ENCODE measurements at places on chromosomes 5 and 9.

DNA sequence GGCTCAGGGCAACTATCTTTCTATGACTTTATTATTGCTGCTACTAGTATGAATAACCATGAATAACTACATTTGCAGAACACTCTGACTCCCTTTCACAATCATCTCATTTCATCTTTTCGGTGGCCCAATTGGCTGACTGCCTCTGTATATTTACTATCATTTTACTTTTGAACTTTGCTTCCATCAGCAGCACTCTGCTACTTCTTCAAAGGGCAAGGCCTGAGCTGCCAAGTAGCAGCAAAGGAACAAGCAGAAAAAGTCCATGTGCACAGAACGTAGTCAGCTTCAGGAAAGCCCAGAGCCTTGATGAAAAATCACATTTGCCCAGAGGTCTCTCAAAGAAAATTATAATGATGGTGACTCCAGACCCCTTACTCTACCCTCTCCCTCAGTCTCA lies 214.5 kb upstream of the PUM3 start:
- no peak for DNase-seq

DNA sequence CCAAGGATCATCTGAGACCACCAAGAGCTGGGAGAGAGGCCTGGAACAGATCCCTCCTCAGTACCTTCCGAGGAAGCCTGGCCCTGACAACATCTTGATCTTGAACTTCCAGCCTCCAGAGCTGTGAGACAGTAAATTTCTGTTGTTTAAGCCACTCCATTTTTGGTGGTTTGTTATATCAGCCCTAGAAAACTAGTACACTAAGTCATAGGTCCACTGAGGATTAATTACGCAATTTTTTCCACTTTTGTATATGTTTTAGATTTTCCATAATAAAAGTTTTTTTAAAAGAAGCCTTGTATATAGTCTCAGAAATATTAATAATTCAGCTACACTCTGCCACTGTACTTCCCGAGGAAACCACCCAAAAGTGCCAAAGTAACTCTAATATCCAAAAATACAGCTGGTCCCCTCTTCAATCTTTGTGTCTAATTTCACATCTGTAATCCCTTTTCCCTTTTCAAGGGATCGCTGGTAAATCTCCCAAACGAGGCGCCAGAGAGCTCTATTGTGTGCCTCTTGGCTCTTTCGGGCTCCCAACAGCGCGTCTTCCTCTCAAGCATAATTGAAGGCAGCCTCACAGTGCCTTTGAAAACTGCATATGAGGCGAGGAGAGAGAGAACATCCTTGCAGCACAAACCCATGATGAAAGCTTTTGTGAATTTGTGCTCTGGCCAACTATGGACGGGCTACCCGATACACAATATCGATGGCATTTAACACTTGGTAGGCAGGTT lies 32.7 kb downstream of the PRUNE2 start:
- DNase-seq: peak; percentile 29

DNA sequence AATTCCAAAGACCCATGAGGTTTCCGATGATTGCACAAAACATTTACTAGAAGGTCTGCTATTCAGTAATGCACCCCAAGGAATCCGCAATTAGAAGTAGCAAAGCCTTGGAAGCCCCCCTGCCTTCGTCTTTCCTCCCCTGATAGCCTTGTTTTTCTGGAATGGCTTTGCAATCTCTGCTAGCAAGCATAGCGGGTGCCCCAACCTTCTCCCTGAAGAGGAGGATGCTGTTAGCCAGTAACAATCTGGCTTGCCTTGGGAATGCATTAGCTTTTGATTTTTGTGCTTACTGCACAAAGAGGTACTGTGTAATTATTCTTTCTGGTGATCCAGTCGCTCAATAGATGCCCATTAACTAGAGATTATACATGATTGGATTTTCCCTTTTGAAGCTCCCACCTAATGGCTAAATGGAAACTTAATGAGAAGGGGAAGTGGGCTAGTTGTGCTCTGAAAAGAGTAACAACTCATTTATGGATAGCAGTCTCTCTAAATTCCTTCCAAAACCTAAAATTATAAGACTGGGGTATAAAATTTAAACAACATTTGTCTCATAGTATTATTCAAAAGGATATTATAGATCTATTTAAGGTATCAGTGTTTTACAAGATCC lies 91.6 kb downstream of the FBXW11 start:
- DNase-seq: no peak

DNA sequence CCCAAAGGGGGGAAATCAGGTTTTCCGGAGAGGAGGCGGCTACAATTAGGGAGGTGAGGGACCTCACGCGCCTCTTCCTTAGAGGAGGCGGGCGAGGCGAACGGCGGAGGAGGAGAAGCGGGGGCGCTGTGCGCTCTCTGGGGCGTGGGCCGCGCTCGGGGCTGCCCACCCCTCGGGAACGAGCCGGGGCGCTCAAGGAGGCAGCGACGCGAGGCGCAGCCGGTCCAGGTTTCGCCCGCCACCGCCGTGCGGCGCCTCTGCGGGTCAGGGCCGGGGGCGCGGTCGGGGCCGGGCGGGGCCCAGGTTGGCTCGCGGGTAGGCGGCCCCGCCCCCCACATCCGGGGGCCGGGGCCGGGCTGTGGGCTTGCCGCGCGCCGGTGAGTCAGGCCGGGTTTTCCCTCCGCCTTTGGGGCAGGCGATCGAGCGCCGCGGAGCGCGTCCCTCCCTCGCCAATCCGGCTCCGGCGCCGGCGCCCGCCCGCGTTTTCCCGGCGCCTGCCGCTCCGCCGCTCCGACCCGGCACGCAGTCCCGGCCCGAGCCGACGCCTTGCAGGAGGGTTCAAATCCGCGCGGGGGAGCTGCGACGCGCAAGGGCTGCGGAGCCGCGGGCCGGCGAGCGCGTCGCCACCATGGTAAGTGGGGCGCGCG lies at the start of gene N4BP3:
Gene N4BP3 (plus strand): TSS at position 392 of the 647 bp plus-strand sequence. CDS start 6,052 bp downstream, outside the sequence.
- peak; percentile 95 for DNase-seq

- DNase-seq: no peak
These were observed 33.3 kb downstream of the MAST4 start for GRCh38 chr5:66629446-66629845.

- no peak for DNase-seq
These were observed 222.5 kb downstream of the EPB41L4A start for GRCh38 chr5:112196584-112196983.

DNA sequence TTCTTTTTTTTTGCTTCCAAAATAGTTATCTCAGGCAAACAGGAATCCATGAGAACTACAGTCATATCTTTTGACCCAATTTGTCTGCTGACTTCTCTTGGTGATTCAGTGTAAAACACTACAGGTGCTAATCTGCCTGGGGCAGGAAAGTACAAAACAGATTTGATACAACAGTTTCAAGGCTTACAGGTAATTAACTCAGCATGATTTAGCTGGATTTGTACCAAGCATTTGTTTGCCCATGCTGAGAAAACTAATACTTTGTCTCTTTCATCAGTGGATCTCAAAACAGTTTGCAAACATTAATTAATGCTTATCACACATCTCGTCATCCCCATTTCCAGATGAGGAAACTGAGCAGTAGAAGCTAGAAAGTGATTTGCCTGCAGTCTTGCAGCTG lies 312.5 kb upstream of the SEMA6A start:
- DNase-seq: no peak

DNA sequence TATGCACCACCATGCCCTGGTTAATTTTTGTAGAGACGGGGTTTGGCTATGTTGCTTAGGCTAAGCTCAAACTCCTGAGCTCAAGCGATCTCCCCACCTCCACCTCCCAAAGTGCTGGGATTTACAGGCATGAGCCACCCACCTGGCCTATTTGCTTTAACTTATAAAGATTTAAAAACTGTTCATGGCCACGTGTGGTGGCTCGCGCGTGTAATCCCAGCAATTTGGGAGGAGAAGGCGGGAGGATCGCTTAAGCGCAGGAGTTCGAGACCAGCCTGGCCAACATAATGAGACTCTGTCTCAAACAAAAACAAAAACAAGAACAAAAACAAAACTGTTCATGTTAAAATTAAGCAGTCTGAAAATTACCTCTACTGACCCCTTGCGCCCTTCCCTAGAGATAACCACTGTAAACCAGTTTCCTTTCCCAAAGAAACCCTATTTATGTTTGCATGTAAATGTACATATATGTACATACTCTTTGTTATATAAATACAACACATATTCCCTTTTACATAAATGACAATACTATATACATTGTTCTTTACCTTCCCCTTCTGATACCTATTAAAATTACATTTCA lies 1.5 kb downstream of the AK6 start:
- DNase-seq: no peak

DNA sequence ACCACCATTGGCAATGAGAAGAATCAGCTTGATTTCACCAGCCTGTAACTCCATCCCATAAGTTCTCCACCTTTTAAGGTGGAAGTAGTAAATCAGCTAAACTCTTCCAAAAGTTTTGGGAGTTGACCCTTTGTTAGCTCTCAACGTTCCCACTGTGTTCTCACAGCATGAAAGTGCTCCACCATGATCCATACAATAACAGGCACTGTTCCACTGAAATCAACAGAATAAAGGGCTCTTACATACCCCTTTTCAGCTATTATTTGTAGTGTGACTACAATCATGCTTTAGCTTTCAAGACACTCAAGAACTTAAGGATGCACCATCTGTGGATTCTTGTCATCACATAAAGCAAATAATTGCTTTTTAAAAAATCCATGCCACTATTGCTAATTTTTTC lies 81.6 kb downstream of the PPP2R2B start:
- peak; percentile 9 for DNase-seq

DNA sequence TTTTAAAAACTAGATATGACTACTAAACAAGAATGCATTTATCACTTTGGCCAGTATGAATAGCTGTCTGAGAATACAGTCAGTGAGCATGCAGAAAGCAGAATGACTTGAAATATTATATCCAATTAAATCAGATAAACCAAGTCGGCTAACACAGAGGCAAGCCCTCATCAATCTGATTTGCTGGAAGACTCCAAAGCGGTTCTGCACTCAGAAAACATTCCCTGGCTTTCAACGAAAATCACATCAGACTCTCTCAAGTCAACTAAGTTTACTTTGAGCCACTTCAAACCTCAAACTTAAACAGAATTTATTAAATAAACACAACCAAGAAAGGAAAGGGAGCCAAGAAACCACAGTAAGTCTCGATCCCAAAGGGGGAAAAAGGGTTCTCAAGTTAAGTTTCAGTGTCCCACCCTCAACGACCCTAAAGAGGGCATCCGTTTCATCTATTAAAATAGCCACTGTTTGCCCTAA lies 1.4 kb downstream of the MYO10 start:
- DNase-seq: no peak

- peak; percentile 82 for DNase-seq
These were observed 9.7 kb downstream of the TIGD6 start for GRCh38 chr5:149990518-149991376.

GRCh38 chr5:122067390-122067789 lies 10.7 kb downstream of the LOX start:
- no peak for DNase-seq

DNA sequence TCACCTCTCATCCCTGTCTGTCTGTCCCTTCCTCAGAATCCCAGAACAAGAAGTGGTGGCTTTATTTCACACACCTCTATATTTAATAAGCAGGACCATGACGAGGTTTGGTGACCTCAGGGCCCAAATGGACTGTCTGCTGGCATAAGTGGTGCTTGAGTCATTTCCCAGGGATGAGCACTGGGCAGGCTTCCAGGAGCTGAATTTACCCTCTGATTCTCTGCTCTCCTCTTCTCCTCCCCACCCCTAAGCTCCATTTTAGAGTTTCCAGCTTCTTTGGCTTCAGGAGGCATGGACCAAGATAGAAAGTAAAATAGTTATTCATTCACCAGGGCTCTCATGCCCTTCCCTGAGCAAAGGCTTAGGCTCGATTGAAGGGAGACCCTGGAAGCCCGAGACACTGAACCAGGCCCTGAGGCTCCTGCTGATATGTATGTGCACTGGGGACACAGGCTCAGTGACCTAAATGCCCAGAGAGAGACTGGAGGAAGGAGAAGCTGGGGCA lies 69.1 kb downstream of the PPARGC1B start:
- no peak for DNase-seq

DNA sequence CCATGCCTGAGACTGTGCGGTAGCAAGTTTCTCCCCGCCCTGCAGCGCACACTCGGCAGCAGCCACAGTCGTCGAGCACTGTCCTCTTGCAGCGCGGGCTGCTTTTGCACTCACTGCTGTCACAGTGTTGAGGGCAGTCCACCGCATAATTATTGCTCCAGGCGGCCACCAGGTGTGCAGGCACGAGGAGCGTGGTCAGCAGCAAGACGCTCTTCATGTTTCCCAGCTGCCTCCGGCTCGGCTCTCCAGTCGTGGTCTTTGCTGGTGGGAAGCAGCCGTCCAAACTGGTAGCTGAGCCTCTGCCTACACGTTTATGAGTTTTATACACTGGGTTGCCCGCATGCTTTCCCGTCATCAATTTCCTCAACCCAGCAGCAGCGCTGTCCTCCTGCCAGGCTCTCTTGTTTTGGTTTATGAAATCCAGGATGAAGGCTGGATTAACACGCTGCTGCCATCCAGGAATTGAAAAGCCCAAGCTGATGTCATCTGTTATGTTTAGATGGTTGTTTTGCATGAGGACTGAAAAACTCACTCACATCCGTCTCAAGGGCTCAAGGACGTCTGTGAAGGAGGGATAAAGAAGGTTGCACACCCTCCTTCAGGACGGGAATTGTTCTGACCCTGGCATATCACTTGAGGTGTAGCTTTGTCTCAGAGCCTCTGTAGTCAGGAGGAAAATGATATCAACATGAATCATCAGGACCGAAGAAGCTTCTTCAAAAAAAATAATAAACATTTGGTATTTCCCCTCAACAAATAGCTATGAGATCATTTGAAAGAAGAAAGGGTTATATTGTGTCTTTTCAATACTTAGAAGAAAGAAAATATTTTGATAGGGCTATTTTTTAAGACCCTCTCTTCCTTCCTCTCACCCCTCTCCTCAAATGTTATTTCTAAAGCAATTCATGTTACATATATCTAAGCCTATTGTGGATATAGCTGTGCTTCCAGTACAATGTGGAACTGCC lies at the start of gene ESM1:
Gene ESM1 (minus strand): TSS at position 293 of the 968 bp plus-strand sequence. CDS start 76 bp downstream, at position 217.
- peak; percentile 15 for DNase-seq

DNA sequence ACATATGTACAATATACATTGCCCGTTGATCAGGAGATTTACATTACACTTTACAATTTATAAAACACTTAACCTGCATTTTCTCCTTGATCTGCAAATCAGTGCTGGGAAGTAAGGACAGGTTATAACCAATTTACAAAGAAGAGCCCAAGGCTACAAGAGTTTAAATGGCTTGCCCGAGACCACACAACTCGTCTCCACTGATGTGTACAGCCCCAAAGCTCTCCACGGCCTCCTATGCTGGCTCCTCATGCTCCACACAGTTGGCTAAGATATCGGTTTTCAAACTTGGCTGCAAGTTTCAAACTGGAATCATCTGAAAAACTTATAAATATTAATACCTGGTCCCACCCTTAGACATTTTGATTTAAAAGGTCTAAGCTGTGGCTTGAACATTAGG lies 10.3 kb downstream of the ACTL7B start:
- no peak for DNase-seq

- DNase-seq: peak; percentile 54
These were observed 680 bp downstream of the GLRA1 start for GRCh38 chr5:151923866-151924476.

GRCh38 chr9:127437497-127438264 lies 13.5 kb downstream of the ZNF79 start:
- no peak for DNase-seq

Data from iPS-NIHi11 (cell line).